ENCODE measurements at places on chromosomes 1 and 21.

- no peak for DNase-seq
Observed at GRCh38 chr1:209384710-209385550, 198.6 kb upstream of the CAMK1G start.

DNA sequence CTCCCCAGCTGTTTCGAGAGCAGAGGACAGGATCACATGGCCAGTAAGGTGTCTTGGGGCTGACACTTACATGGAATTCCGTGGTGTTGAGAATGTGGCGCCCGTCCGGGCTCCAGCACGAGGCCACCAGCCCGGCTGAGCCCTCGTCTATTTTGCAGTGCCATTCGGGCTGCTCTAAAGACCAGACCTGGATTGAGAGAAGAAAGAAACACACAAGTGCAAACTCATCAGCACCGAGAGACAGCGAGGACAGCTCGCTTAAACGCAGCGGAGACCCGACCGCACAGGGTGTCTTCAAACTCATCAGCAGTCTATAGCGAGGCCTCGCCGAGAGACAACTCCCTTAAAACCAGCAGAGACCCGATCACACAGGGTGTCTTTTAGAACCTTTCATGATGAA lies 3.3 kb downstream of the WRAP73 start:
- DNase-seq, result no peak

- DNase-seq, result no peak
Observed at GRCh38 chr1:112704391-112704933, 2.5 kb downstream of the RHOC start.

GRCh38 chr1:65812065-65812464 lies 19.4 kb downstream of the PDE4B start:
- peak; percentile 2 for DNase-seq

GRCh38 chr1:210342986-210343780 lies 14.5 kb downstream of the HHAT start:
- no peak for DNase-seq

DNA sequence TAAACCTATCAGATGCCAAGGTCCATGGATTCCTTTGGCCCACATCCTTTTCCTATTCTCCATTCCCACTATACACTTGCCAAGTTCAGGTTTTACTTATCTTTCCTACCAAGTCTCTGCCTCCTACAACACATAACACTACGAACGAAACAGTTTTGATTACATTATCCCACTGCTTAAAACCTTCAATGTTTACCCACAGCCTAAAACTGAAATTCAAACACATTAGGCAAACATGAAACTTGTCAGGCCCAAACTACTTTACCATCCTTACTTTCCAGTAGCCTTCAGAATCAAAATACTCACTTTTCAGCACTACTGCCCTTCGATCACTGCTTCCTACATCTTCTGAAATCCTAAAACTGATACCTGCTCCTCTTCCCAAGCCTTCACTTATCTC lies 3.0 kb downstream of the SCAF4 start:
- no peak for DNase-seq

DNA sequence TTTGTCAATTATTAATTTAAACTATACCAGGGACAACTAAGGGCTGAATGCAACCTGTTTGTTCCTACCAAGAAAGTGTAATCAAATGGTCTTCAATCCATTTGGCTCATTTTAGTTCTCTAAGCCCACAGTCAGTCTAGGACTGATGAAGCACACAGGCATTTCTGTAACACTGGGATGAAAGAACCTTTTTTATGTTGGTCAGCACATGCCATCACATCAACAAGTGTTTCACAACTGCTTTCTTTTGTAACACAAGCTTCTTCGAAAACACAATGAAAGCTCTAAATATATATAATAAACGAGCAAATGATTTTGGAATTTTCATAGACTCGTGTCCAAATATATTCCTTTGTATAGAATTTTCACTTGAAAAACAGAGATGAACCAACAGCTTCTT lies 28.8 kb downstream of the HEATR1 start:
- DNase-seq, result no peak

GRCh38 chr21:29394051-29394450 lies 95.3 kb downstream of the BACH1 start:
- DNase-seq, result no peak

DNA sequence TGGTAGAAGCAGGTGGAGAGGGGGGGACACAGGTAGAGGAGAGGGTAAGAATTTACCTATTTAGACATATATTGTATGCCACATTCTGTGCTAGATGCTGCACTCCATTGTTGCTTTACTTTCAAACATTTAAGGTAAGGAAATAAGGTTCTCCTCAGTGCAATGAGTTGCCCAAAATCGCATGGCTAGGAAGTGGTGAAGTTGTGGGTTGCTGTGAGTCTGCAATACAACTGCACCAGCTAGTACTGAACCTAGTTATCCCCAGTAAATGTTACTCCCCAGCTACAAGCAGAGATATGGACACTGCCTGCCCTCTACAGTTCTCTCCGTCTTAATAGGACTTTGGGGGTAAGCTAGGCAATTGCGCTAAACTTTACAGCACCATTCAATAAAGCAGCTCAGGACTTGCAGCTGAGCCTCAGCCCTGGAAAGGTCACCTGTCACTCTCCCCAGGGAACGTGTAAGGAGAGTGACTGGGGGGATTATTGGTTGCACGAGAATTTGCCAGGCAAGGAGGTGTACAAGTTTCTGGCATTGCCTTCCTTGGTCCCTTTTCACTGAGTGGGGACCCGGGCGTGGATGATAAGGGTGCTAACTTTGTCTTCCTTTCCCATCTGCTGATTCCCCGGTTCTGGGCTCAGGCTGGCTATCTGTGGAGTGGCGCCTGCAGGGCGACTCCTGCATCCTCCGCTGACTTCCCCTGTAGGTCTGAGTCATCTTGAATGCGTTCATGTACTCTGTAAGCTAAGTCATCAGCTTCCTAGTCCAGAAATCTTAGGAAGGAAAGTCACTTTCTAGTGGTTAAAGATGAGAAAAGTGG lies 71.3 kb upstream of the CNTN2 start:
- DNase-seq, result no peak

- no peak for DNase-seq
Observed at GRCh38 chr1:39689214-39689613, 2.0 kb downstream of the HPCAL4 start.

GRCh38 chr1:220521778-220522177 lies 6.2 kb upstream of the MARK1 start:
- DNase-seq, result no peak

GRCh38 chr21:45974073-45975019 lies 7.2 kb upstream of the COL6A1 start:
- DNase-seq, result no peak

DNA sequence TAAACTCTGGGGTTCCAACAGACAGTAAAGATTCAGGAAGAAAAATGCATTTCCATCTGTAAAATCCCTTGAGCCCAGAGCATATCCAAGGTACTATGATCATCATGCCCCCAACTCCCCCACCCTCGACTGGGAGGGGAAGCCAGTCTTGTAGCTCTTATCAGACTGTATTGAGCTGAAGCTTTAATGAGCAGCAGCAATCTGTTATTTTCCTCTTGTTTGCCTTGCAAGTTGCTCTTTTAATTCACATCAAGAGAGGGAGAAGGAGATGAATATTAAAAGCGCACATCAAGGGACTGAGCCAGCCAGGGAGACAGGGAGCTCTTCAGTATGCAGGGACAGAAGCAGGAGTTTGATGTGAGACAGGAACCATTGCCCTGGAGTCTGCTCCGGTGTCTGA lies 52.5 kb upstream of the KCNA3 start:
- DNase-seq, result no peak

- DNase-seq, result no peak
Observed at GRCh38 chr1:39086386-39086785, 60.2 kb downstream of the NDUFS5 start.

- DNase-seq, result no peak
Observed at GRCh38 chr1:211353562-211354212, 27.1 kb downstream of the TRAF5 start.

DNA sequence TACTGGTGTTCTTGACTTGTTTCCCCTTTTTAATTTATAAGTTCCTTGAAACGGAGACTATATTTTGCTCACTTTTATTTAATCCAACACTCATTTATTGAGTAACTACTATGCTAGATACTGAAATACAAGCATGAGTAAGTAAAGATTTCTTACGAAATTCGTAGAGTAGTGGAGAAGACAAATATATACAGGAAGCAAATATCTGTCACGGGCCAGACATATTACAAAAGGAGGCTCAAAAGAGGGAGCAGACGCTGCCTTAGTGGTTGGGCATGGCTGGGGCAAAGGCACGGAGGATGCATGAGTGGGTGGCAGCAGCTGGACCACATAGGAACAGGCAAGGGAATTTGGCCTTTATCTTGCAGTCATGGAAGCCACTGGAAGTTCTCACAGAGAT lies 6.8 kb downstream of the NCF2 start:
- DNase-seq, result no peak

GRCh38 chr1:60225486-60225885 lies 151.9 kb upstream of the C1orf87 start:
- no peak for DNase-seq

GRCh38 chr1:11341901-11342552 lies 69.0 kb downstream of the UBIAD1 start:
- no peak for DNase-seq

DNA sequence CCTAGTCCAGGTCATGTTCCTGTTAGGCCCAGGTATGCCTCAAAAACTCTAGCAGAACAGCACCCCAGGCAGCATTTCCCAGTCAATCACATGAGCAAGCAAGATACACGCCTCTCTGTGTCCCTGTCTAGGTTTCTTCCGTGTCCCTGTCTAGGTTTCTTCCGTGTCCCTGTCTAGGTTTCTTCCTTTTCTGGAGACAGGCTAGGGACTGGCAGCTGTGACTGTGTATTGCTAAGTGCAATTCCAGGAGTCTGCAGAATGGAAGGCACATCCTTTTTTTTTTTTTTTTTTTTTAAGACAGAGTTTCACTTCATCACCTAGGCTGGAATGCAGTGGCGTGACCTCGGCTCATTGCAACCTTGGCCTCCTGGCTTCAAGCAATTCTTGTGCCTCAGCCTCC lies 77.6 kb downstream of the SETD4 start:
- no peak for DNase-seq

DNA sequence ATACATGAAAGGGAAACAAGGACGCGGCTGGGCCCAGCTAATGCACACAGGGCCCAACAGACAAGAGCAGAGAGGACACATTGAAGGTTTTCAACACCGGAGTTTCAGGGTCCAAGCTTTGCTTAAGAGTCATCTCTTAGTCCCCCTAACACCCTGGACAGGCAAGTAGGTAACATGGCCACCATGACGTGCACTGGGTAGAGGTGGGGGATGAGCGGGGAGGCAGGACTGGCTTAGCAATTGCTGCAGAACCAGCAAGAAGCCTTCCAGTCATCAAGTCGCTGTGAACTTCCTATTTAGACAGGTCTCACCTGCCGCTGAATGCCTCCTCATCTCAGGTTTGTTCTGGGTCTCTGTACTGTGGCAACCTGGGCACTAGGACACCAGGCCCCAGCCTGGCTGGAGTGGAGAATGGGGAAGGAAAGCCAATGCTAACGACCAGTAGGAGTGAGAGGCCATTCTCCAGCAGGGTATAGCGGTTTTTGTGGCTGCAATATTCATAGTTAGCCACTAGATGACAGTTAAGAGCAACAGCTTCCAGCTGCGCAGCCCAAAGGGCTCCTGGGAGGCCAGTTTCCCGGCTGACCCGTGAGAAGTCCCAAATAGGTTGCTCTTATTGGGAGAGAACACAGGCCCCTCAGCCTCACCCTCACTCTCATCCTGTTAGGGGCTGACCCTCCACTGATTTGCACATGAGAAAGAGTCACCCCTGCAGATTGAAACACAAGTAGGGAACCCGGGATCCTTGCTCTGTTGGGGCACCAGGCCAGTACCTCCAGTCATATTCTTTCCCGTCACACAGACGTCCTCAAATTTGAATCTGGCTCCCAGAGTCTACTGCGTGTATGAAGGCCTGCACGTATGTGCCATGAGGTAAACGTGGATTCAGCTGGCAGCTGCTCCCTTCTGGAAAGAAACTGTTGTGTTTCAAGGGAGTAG lies 6.0 kb upstream of the PIGC start:
- DNase-seq, result no peak

GRCh38 chr1:17957588-17958267 lies 149.9 kb upstream of the IGSF21 start:
- no peak for DNase-seq

DNA sequence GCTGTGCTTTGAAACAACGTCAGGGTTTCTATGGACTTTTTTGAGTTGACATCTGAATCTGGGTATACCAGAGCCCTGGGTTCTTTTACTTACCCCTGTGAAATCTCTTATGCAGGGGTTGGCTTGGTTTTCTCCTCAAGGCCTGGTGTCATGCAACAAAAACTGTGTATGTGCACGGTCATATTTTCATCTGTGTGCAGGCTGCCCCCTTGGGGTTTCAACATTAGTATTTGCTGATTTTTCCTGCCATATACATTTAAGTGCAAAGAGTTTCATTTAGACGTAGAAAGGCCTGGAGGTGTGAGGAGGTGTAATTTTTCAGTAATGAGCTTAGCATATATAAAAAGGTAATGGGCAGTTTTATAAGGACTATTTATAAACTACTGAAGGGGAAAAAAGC lies 22.0 kb upstream of the ZBTB18 start:
- no peak for DNase-seq

DNA sequence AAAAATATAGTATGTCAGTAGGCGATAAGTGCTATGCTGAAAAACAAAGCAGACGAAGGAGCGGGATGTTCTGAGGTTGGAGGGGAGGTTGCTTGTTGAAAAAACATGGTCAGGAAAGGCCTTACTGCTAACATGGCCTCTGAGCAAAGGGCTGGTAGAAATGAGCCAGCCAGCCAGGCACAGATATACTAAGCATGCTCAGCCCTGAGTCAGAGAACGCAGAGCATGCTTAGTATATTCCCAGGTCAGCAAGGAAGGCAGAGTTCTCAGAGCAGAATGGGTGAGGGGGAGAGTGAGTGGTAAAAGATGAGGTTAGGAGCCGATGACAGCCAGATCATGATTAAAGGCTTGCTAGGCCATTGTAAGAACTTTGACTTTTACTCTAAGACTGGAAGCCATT lies 36.7 kb downstream of the ZBTB40 start:
- no peak for DNase-seq

GRCh38 chr1:156154317-156154749 lies 948 bp downstream of the SEMA4A start:
- DNase-seq, result no peak

GRCh38 chr1:38053416-38054091 lies 7.0 kb upstream of the POU3F1 start:
- no peak for DNase-seq

DNA sequence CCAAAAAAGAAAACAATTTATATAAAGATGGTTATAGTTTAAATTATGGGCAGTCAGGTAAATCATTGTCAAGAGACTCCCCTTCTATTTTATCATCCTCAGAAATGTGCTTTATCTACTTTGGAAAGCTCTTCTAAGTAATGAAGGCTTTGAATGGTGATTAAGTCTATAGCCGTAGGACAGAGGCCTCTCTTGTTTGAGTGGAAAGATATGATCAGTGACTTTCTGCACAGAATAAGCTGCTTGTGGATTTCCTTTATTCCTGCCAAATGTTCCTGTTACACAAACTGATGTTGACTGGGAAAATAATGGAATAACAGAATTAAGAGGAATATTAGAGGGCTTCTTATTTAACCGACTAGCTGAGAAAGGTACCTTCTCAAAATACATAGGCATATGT lies 174.6 kb upstream of the IVNS1ABP start:
- DNase-seq, result no peak

GRCh38 chr1:245946905-245947304 lies 560.2 kb downstream of the SMYD3 start:
- no peak for DNase-seq
